ENCODE measurements at places on chromosomes 1 and 21.

DNA sequence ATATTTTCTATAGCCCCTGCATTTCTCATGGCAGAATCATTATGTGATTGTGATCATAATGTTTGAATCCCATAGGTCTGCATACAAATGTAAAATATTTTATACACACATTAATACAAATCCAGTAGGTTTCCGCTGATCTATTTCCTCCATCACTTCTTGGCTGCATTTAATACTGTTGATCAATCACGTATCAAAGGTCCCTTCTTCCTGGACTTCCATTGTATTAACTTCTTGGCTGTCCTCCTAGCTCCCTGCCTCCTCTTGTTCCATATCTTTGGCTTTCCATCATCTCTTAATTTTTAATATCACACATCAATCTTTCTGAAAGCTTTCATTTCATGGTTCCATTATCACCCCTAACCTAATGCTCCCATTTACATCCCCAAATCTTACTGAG, 97.6 kb downstream of the PROX1 start:
- DNase-seq: no peak

DNA sequence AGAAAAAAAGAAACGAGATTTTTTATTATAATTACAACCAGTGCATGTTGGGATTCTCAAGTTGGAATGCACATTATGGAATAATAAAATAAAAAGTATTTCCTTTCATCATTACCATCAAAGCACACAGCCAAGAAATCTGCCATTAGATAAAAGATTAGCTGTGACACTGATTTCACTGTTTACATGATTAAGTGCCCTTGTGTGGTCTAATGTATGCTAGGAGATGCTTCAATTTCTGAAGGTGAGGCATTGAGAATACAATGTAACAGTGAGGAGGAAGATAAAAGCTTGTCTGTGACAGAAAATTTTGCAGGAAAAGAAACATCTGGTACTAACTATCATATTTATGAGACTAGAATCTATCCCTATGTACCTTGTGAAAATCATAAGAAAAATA, 409.7 kb upstream of the PRMT6 start:
- no peak for DNase-seq

GRCh38 chr1:229027622-229028182, 243.2 kb upstream of the RAB4A start:
- DNase-seq: no peak

- DNase-seq: no peak
Observed at GRCh38 chr1:61070054-61070453, 12.3 kb upstream of the NFIA start.

DNA sequence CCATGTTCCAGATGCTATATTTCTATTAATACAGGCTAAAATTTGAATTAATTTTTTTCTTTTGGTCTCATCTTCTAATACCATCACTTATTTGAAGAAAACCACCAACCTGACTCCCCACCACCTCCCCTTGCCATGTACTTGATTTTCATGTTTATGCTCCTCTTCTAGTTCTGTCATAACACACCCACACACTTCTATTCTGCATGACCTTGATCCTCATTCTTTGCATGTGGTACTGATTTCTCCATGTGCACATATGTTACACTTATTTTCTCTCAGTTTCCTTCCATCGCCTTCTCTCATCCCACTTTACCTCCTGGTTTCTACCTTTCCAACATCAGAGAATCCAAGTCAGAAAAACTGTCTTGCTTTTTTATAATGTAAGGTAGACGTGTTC, 78.9 kb upstream of the ARID1A start:
- no peak for DNase-seq

- DNase-seq: no peak
Observed at GRCh38 chr1:165454091-165454610, 9.2 kb upstream of the RXRG start.
